Activated CD4-positive, alpha-beta T cell treated with anti-CD3 and anti-CD28 coated beads, Interleukin-10, Interleukin-2, amounts not matched to agents 100 ng/mL and 50 ng/mL, durations not matched to agents 16 hours and 8 hours (primary cell): ENCODE measurements at places on chromosomes 7 and 10.

- DNase-seq: peak; percentile 13
Measured at GRCh38 chr10:69936091-69936490, 116.6 kb upstream of the MACROH2A2 start.

DNA sequence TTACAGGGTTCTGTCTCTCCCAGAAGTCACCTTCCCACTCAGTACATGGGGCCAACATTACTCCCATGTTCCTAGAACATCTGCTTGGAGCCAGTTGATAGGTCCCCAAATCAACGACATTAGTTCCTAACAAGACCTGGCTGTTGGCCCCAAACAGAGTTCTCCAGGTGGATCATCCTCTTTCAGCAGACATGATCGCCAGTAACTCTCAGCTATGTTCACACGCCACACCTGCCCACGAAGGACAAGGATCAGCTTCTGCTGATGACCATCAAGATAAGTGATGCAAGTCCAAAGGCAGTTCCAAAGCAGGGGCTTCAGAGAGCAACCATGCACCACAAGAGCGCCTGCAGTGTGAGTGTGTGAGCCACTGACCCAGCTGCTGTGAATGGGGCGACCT, 11.0 kb downstream of the ZNF777 start:
- DNase-seq: no peak

DNA sequence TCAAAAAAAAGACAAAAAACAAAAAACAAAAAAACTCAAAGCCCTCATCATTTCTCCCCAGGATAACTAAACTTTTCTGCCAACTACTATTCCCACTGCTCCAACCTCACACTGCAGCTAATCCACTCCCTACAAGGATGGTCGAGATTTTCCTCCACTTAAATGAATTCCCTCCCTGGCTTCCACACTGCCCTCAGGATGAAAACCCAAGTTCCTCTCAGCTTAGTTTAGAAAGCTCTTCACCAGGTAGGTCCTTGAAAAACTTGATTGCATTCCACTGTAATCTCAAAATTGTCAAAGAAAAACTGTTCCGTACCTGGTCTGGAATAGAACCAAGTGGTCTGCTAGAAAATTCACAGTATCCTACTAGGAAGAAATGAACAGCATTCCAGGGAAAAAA, 294.3 kb upstream of the KLF14 start:
- no peak for DNase-seq

GRCh38 chr10:128463991-128464760, 338.0 kb upstream of the MKI67 start:
- no peak for DNase-seq

GRCh38 chr7:21430575-21430954, 2.7 kb downstream of the SP4 start:
- no peak for DNase-seq

GRCh38 chr10:129871966-129872365, 92.1 kb downstream of the EBF3 start:
- no peak for DNase-seq

DNA sequence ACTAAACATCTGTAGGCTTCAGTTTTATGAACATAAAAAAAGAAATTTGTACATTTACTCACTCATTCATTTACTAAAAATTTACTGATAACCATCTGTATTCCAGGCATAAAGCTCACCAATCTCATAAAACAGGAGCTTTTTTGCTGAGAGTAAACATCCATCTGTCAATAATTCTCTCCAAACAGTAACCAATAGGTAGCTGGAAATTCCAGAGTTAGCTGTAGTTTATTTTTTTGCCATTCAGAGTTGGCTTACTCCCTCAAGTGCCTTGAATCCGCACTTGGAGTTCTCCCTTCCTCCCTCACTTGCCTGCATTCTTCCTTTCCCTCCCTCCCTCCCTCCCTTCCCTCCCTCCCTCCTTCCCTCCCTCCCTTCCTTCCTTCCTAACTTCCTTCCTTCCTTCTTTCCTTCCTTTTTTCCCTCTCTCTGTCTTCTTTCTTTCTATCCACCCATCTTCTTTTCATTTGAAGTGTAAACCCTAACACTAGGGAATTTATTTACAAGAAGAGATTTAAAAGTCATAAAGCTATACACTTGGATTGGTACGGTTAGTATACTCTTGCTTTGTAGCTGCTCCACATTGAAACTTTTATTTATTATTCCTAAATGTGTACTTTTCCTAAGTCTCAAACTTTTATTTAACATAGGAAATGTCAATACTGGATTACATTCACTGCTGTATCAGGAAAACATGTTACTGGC, 44.6 kb upstream of the BICC1 start:
- DNase-seq: no peak

DNA sequence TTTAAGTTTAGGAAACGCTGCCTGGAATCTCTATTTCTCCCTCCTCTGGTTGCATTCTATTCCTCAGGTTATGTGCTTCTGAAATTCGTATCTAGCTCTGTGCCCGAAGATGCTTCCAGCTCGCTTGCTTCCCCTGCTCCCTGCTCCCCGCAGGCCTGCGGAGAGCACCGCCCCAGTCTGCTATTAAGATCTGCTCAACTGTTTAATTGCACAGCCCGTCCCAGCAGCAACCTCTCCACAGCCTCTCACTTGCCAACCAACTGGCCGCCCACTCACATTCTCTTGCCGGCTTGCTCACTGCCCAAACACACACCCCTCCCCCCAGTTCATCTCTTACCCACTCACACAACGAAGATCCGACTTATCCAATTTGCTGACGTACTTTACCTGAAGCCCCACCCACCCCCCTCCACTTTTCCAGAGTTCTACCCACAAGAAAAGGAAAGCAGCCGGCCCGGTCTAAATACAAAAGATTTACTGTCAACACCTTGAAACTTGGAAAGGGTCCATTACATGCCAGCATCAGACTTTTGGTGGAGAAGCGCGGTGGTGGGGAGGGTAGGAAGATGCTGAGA, 167.3 kb upstream of the KLF14 start:
- no peak for DNase-seq

DNA sequence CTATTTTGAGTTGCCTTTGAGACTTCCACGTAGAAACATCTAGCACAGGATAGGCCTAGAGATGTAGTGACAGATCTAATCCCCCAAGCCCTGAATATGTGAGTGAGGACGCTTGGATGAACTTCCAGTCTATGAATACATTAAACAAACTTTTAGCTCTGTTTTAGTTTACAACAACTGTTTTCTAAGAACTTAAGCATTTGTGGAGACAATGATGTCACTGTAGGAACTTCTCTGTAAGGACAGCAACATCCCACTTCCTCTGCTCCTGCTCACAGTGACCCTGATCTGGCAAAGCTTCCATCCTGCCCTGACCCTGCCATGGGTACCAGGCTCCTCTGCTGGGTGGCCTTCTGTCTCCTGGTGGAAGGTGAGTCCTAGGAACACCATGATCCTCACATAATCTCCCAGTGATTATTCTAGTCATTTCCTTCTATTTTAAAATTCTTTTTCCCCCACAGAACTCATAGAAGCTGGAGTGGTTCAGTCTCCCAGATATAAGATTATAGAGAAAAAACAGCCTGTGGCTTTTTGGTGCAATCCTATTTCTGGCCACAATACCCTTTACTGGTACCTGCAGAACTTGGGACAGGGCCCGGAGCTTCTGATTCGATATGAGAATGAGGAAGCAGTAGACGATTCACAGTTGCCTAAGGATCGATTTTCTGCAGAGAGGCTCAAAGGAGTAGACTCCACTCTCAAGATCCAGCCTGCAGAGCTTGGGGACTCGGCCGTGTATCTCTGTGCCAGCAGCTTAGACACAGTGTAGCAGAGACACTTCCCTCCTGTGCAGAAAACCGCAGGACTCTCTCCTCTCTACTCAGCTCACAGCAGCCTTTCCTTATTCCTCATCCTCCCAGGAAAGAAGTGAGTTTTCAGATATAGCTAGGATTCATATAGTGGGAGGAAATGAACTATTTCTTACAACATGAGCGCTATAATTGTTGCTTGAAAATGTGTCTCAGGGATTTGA, 194.4 kb upstream of the PRSS1 start:
- DNase-seq: no peak

DNA sequence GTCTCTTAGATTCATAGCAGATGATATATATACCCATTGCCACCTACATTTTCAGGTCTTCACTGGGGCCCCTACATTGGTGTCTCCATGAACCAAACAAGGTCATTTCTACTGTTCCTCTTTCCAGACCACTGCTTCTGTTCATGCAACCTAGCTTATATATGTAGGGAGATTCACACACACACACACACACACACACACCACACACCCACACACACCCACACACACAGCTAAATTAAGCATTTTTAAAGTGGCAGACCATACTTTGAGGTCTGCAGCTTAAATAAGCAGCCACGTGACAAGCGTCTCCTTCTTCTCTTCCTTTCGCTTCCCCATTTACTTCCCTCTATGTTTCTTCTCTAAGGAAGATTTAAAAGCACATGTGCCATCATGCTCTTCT, 70.0 kb upstream of the CC2D2B start:
- no peak for DNase-seq

DNA sequence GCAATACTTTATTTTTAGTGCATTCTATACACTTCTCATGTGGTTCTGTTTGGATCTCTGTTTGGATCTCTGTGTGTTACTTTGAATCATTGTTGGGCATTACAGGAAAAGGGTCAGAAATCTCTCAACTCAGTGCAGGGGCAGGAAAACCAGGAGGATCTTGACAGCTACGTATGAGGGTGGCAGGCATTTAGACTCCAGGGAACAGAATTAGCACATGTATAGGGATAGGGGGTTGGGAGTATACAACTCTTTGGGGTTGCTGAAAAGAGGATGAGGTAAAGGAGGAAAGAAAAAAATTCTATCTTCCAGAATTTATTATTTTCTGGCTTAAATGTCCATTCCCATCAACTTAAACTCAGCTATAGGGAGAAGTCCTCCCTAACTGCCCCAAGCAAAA, 59.4 kb upstream of the MKI67 start:
- no peak for DNase-seq

GRCh38 chr10:110724116-110724921, 80.2 kb downstream of the RBM20 start:
- DNase-seq: peak; percentile 46

- DNase-seq: no peak
Measured at GRCh38 chr10:76497666-76498065, 1066.2 kb downstream of the LRMDA start.

GRCh38 chr10:113087165-113088029, 137.3 kb downstream of the TCF7L2 start:
- DNase-seq: no peak

GRCh38 chr10:77291596-77292505, 345.8 kb downstream of the KCNMA1 start:
- no peak for DNase-seq

DNA sequence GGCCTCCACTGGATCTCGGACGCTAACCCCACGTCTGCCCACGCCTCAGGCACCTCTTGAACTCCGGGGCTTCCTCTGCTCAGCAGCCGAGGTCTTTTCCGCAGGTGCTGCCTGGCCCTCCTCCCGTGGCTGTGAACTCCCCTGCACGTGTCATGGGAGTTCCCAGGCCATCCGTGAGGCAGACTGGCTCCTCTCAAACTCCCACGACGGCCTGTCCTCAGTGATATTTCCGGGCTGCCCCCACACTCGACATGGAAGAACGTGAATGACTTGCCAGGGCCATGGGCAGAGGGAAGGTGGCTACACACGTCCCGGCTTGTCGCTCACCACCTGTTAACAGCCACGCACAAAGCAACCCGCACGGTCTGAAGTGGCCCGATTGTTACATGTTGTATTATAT, 110.9 kb downstream of the ADARB2 start:
- no peak for DNase-seq

DNA sequence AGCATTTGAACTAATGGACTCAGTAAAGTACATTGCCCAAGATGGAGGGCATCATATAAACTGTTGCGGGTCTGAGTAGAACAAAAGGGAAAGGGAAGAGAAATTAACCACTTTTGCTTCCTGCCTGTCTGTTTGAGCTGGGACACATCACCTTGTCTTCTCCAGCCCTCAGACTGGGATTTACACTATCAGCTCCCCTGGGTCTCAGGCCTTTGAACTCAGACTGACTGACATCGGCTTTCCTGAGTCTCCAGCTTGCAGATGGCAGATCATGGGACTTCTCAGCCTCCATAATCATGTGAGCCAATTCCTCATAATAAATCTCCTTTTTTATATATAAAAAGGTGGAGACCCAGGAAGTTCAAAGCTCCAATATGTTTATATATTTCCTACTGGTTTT, 23.0 kb upstream of the WASL start:
- no peak for DNase-seq

DNA sequence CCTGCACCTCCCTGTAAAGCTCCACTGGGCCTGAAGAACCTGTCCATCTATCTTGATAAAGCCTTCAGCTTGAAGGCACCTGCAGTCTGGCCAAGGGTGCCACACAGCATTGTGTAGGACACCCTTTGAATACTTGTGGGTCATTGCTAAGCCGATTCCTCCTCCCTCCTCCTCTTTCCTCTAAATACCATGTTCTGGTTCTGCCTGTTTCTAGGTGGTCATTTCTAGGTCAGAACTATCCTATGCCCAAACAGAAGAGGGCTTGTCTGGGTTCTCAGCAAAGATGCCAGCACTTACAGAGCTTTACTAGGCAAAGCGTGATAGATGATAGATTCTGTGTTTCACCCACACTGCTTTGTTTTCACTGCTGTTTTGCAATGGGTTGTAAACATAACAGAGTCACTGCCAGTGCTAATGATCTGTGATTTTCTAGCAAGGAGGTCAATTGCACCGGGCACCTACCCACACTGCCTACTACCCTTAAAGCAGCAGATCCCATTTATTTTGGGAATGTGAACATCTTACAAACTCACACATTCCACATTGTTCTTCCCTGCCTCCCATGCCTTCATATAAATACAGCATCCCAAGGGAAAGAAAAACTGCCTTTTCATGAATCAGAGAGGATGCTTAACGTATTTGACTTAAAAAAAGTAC, 279.1 kb upstream of the PITRM1 start:
- no peak for DNase-seq

GRCh38 chr10:4549139-4549653, 276.8 kb upstream of the AKR1E2 start:
- DNase-seq: no peak

- no peak for DNase-seq
Measured at GRCh38 chr10:75672842-75673241, 241.4 kb downstream of the LRMDA start.

DNA sequence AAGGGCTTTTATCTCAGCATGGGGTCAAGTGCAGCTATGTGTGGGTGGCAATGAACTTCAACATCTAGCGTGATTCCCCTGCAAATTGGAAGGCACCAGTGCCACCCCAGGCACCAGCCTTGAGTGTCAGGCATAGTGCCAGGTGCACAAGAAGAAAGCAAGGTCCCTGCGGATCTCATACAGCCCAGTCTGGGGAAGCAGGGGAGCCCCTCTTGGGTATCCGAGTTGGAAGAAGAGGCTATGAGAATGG, 269.0 kb downstream of the RPS24 start:
- no peak for DNase-seq

GRCh38 chr10:44828508-44829142, 82.5 kb upstream of the TMEM72 start:
- DNase-seq: no peak

GRCh38 chr10:74988054-74988775, 123.2 kb upstream of the SAMD8 start:
- DNase-seq: no peak

DNA sequence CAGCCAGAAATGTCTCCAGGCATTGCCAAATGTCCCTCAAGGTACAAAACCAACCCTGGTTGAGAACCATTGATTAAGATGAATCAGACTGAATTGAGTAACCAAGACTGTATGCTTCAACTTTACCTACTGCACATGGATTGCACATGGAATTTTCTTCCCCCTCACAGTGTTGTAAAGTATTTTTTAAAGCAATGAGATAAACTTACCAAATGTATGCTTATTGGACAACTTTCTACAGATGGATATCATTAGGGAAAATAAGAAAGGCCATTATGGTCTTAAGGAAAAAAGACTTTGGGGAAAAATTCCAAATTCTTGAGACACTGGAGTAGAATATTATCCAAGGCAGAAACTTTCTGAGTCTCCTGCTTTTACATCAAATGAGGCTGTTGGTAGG, 20.9 kb upstream of the MTPN start:
- DNase-seq: no peak
